ENCODE measurements at places on chromosomes 5 and 9.

GRCh38 chr9:77851882-77852595 lies 179.6 kb downstream of the GNAQ start:
- DNase-seq, result no peak

GRCh38 chr5:80127116-80127552 lies 92.0 kb downstream of the THBS4 start:
- no peak for DNase-seq

- no peak for DNase-seq
Observed at GRCh38 chr9:72315510-72316311, 49.3 kb downstream of the ZFAND5 start.

DNA sequence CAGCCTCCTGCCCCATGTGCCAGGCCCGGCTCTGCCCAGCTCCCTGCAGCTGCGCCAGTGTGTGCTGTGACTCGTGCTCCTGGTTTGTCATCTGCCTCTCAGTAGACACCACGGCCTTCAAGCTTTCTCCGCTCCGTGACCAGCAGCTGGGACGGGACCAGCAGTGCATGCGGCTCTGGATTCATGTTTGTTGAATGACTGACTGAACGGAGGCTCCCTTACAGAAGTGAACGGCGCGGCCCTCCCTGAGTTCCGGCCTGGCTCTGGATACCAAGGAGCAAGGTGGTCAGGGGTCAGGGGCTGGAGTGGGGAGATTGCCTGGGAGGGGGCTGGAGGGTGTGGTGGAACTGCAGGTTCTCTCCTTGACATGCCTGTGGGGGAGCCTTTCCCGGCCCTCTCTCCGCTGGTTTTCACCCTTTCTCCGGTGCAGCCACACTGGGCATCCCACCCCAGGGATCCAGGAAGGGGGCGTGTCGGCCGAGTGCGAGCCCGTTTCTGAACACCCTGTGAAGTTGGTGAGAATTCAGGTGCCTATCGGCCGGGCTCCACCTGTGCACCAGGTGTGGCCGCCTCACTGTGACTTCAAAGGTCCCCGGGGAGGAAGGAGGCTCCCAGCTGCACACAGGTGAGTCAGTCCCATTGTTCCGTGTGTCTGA lies 11.1 kb upstream of the CEP72 start:
- no peak for DNase-seq

DNA sequence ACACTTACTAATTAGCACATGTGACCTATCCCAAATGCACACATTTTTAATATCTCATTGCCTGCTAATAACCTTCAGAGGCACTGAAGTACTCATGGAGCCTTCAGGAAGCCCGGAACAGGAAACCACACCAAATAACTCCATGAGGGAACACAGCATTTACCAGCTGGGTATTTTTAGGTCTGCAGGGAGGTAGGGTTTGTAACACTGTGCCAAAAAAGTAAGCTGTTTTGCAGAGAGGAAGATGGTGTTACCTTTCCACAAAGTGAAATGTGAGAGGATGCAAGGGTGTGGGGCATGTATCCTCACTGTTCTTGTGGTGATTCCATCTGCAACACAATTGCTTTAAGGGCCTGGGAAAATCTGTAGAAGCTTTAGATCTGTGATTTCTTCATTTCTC lies 64.4 kb downstream of the NUDT12 start:
- DNase-seq, result no peak

GRCh38 chr9:90088856-90089255 lies 484.0 kb downstream of the GADD45G start:
- DNase-seq, result no peak

GRCh38 chr9:32326146-32326545 lies 58.3 kb upstream of the ACO1 start:
- DNase-seq, result no peak

DNA sequence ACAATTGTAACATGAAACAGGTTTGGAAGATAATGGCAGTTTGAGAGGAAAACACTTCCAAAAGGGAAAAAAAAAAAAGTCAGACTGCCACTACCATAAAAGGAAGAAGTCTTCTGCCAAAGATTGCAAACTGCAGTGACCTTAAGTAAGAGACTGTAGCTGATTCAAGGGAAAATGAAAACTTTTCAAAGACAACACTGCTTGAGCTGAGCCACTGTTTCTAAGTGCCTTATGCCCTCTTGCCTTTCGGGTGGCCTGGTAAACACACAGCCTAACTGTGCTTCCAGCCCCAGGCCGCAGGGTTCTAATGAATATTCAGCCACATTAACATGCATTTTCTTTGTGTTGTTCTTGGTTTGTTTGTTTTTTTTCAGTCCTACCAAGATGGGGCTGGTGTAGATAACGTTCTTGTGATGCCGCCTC lies 354.6 kb downstream of the BNC2 start:
- DNase-seq, result no peak

GRCh38 chr5:98461485-98461884 lies 312.0 kb upstream of the RGMB start:
- no peak for DNase-seq

DNA sequence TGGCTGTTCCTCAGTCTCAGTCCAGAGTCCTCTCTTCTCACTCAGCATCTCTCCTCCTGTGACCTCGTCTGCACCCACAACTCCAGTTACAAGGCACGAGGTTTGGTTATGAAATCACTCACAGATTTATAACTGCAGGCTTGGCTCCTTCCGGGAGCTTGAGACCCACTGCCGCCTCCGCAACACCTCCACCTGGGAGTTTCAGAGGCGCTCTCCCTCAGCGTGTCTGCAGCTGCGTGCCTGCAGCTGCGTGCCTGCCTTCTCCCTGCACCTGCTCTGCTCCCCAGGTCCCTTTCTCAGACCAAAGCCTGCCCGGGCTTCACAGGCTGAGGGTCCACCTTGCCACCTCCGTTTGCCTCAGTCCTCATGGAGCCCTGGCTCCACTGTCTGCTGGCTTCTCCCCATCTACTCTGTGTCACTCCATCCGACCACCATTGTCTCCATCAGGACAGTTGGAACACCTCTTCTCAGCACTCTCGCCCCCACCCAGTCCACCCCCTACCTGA lies 51.5 kb downstream of the HRH2 start:
- DNase-seq, result no peak

GRCh38 chr9:70061776-70062175 lies 18.1 kb downstream of the MAMDC2 start:
- DNase-seq, result no peak

DNA sequence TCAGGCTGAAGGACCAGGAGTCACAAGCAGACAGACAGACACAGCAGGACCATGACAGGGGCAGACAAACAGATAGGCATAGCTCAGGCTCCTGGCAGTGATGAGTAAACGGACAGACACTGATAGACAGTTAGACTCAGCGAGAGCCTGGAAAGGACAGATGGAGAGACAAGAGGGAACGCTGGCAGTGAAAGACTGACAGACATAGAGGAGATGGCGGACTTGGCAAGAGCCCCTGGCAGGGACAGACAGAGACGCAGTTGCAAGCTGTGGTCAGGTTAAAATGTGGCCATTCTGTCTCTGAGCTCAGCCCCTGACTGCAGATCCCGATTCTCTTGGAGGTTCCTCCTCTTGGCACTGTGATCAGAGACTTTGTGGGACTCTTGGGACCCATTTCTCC lies 13.6 kb downstream of the CSF2 start:
- no peak for DNase-seq

- peak; percentile 18 for DNase-seq
Observed at GRCh38 chr5:56155992-56156584, 77.0 kb downstream of the ANKRD55 start.

GRCh38 chr9:35755071-35755470 lies 995 bp upstream of the MSMP start:
- no peak for DNase-seq

GRCh38 chr9:127116957-127117356 lies 5.5 kb downstream of the ANGPTL2 start:
- DNase-seq, result no peak

- DNase-seq, result no peak
Observed at GRCh38 chr9:129556491-129557191, 64.3 kb downstream of the C9orf50 start.

GRCh38 chr9:137520614-137521404 lies 29.4 kb downstream of the PNPLA7 start:
- DNase-seq, result no peak

DNA sequence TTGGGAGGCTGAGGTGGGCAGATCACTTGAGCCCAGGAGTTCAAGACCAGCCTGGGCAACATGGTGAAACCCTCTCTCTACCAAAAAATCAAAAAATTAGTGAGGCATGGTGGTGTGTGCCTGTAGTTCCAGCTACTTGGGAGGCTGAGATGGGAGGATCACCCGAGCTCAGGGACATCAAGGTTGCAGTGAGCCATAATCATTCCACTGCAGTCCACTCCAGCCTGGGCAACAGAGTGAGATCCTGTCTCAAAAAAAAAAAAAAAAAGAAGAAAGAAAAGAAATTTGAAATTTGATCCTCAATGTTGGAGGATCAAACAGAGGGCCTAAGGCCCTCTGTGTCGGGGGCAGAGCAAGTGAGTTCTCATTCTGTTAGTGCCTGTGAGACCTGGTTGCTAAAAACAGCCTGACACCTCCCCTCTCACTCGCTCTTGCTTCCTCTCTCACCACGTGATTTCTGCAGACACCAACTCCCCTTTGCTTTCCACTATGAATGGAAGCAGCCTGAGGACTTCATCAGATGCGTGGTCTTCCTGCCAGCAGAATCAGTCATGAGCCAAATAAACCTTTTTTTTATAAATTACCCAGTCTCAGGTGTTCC lies 8.4 kb upstream of the GOLPH3 start:
- no peak for DNase-seq

- no peak for DNase-seq
Observed at GRCh38 chr9:36828611-36829013, 205.5 kb downstream of the PAX5 start.

- no peak for DNase-seq
Observed at GRCh38 chr9:136074706-136075105, 20.4 kb downstream of the NACC2 start.

- no peak for DNase-seq
Observed at GRCh38 chr5:62786099-62786498, 207.5 kb downstream of the LRRC70 start.

DNA sequence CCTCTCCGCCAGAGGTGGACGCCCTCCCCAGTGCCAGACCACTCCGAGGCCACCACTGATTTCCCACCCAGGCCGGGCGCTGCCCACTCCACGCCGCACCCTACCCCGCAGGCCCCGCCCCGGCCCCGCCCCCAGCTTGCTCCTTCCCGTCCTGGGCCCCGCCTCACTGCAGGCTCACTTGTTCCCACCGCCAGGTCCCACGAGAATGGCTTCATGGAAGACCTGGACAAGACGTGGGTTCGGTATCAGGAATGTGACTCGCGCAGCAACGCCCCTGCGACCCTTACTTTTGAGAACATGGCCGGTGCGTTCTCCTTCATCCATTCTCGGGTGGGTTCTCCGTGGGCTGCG lies 6.5 kb downstream of the LRRC26 start:
- DNase-seq, result no peak

DNA sequence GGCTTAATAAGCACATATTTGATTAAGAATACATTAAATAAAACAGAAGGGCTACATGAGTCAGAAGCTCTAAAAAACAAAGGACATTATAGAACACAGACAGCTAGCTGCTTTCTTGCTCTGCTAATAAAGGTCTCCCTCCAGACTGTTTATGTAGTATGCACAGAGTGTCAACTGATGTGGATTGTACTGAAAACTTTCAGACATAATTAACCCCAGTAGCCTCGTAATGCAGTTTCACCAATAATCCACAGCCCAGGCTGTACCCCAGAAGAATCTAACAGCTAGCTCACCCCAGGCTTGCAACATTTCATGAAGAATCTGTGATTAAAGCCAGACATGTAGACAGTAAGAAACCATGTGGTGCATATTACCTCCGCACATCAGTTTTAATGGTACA lies 30.8 kb downstream of the FGF10 start:
- DNase-seq, result no peak

DNA sequence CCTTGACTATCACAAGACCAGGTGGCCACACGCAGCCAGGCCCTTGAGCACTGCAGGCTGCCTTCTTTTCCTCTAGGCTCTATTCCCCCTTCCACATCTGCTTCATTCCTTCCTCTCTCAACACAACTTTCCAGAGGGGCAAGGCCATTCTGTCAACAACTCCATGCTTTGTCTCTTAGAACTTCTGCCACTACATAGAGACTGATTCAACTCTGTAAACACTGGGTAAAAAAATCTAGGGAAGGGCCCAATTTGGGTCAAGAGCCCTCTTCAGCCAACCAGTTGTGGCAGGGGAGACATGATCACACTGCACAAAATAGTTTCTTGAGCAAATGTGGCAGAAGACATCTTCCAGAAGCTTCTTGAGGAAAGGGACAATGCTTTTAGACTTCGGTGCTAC lies 55.6 kb downstream of the ATPSCKMT start:
- DNase-seq, result no peak

GRCh38 chr5:139638090-139638735 lies 9.9 kb upstream of the CXXC5 start:
- peak; percentile 90 for DNase-seq

DNA sequence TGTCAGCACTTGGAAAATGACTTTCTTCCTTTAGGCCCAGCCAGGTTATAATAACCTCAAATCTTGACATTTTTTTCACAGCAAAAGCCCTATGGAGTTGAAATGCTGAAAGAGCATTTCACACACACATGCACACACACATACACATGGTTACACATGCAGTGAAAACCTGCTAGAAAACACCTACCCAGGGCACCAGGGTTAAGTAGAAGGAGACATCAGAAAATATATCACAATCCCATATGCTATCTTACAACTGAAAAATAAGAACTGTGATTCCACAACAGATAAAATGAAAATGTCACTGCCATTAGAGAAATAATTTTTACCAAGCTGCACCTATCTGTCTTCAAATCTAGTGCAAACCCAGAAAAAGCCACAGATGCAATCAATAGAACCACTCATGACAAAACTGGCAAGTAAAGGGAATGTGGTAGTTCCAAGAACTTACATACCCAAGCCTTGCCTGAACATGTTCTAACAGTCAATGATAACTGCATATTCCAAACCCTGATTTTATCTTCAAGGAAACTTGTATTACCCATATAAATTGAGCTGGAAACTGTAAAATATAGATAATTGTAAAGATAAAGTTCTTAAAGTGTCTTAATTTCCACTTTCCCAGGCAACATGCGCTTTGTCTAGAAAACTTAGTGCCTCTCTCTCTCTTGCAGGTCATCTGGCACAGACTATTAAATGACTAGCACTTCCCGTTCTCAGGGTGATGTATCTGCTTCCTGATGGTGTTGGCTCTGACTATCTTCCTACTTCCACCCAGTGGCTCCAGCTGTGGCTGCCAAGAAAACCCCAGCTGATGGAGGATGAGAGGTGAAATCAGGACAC lies 250.2 kb upstream of the PTGER4 start:
- no peak for DNase-seq

- no peak for DNase-seq
Observed at GRCh38 chr9:19976226-19976625, 187.4 kb upstream of the SLC24A2 start.

All from anterior cingulate cortex (tissue), 58 donors.